Cortex of kidney (tissue), 1 donor: ENCODE measurements at places on chromosomes 5 and 9.

GRCh38 chr5:141934099-141934844, 10.6 kb downstream of the DELE1 start:
- no peak for DNase-seq

GRCh38 chr5:35543408-35543807, 74.3 kb upstream of the SPEF2 start:
- no peak for DNase-seq

DNA sequence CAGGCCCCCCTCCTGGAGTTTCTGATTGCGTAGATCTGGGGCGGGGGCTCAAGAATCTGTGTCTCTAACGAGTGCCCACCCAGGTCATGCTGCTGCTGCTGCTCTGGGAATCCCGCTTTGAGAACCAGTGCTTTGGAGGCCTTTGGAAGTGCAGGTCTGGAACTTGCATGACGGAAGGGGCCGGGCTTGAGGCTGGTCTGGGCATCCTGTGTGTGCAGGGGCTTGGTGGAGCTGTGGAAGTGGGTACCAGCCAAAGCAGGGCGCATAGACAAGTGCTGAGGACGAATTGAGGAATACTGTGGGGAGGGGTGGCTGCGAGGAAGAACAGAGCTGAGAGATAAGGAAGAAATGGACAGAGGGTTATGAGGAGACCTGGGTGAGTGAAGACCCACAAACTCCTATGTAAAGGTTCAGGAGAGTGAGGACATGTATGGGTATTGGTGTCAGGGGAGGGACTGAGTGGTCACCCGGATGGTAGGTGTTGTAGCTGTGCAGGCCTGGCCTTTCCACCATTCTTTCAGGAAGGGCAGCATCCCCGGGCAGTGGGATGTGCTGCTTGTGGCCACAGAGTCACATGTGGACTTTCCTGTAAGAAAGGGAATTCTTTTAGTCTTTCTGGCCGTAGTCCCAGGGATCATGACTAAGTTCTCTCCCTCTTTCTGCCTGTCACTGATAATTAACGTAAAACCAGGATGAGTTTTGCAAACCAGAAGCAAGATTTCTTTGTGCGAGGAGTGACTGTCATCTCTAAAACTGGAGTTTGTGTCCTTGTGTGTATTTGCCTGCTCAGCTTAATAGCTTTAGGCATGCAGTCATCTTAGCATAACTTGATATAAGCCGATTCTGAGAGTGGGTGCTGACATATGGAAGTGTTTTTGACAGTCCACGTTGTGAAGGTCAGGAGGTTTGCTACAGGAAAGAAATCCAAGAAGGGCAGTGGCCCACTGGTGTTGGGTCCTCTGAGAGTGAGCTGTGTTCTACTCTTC, 43.3 kb upstream of the TJP2 start:
- DNase-seq, result no peak

GRCh38 chr5:80124121-80124918, 89.2 kb downstream of the THBS4 start:
- DNase-seq, result no peak

GRCh38 chr9:127035948-127036347, 86.5 kb downstream of the ANGPTL2 start:
- no peak for DNase-seq

DNA sequence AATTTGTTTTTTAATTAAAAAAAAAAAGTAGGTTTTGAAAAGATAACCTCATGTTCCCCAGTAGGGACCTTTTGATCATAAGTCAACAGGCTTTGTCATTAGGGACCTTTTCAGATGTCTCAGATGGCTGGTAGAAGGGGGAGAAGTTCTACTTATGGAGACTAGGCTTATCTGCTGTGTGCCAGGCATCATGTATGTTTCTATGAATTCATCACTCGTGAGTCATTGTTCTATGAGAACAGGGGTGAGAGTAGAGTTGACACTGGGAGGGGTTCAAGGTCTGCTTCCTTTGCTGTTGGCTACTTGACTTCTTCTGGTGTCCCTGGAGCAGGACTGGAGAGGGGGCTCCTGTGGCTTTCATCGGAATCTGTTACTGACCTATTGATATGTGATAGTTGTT, 138.8 kb downstream of the KDM4C start:
- DNase-seq, result no peak

DNA sequence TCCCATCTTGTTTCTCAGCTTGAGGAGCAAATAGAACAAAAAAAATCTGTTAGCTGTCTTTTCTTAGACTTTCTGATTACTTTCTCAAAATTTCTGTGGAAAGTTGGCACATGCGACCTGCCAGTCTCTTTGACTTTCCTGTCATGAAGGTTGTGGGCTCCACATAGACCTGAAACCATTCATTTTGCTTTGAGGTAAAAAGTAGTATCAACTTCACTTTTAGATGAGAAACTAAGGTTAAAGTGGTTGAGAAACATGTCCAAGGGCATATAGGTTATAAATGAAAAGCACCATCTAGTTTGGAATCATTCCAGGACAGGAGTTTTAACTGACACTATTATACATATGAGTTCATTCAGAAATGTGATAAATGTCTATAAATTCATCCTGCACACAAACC, 42.7 kb downstream of the ST8SIA4 start:
- DNase-seq, result no peak

DNA sequence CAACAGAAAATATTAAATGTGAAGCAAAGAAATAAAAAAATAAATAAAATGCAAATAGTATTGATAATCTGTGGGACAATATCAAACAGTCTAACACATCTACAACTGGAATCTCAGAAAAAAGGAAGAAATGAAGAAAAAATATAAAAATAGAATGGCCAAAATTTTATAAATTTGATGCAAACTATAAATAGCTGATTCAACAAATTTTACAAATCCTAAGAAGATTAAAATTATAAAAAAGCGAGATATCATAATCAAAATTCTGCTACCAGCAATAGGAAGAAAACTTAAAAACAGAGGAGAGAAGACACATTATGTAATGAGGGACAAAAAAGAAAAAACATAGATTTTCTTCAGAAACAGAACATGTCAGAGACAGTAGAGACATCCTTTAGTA, 129.2 kb upstream of the IRX1 start:
- no peak for DNase-seq

- DNase-seq, result no peak
Measured at GRCh38 chr5:148156609-148157008, 11.7 kb upstream of the SPINK14 start.

DNA sequence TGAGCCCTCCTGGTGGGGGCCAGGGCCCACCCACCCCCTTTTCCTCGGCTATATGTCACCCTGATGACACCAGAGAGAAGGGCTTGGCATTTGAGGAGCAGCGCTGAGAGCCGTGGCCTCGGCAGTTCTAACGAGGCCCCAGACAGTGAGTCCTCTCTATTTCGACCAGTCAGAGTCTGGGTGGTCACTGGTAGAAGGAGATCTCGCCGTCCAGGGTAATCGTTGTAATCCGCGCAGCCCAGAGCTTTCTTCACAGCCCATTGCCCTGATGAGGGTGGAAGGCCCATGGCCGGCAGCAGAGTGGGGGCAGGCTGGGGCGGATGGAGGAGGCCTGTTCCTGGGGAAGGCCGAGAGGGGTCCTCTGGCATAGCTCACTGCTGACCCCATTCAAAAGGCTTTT, 70.2 kb downstream of the PSMB7 start:
- DNase-seq, result no peak

- DNase-seq, result no peak
Measured at GRCh38 chr5:135306557-135306956, 92.5 kb downstream of the MACROH2A1 start.

DNA sequence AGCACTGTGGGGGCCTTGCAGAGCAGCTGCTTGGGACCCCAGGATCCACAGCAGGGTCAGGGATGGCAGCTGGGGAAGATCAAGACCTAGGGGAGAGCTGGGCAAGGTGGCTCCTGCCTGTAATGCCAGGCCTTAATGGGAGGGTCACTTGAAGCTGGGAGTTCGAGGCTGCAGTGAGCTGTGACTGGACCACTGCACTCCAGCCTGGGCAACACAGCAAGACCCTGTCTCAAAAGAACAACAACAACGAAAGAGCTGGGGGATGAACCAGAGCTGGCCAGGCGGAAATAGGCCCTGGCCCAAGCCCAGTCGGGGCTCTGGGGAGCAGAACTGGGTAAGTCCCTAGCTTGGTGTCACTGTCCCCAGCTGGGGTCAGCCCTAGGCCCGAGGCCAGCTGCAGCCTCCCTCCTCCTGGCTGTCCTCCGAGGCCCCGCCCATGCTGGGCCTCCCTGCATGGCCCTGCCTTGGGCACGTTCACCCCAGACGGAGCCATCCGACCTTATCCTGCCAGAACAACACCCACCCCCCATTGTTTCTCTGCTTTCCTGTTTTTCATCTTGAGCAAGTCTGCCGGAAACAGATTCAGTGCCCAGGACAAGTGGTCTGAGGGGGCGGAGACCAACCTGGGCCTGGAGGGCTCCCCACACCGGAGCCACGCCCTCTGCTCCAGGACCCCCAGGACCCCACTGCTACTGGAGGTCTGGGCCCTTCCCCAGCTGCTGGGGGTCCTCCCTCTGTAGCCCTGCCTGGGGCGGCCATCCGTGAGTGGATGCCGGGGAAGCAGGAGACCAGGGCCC, 1.9 kb downstream of the DIPK1B start:
- no peak for DNase-seq

GRCh38 chr5:7330256-7330655, 65.7 kb upstream of the ADCY2 start:
- no peak for DNase-seq

GRCh38 chr5:135219868-135220267, 179.2 kb downstream of the MACROH2A1 start:
- no peak for DNase-seq

- no peak for DNase-seq
Measured at GRCh38 chr5:36689225-36689624, 82.8 kb downstream of the SLC1A3 start.

DNA sequence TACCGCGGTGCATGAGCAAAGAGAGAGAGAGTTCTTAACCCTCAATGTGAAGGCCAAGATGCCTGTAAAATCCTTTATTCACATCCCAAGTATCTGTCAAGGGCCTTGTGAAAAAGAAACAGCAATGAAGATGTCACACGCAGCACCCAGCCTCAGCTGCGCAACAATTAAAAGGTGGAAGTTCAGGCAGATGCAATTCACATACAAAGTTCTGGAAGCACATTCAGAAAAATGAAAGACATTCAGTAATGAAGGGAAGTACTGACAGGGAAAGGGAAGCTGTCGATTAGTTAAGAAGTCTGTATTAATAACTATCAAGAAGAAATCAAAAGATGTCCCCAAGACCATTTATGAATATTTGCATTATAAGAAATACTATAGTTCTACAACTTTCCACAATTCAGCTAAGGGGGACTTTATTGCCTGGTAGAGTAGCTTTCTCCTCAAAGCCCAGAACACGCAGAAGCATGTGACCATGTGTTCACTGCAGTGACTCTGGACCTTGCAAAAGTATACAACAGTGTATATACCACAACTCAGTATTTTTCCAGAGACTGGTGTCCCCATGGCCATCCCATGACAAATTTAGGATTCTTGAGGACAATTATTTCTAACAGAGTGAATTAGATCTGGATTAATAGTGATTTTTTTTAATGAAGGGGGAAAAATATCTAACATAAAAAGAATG, 137.5 kb downstream of the CDK5RAP2 start:
- DNase-seq, result no peak

DNA sequence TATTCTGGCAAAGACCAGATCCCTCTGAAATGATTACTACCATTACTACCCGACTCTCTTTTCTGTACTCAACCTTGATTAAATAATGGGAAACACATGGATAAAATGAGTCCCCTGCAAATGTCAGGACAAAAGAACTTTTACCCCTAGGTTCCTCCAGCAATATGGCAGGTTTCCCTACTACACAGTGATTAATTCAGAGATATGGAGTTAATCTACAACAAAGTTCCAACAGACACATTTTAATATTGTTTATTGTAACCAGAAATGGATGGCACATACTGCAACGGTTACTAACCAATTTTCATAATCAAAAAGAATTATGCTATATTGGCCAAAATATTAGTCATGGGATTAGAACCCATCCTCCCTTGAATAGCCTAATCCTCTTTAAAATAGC, 294.8 kb downstream of the ATPSCKMT start:
- DNase-seq, result no peak

- DNase-seq, result no peak
Measured at GRCh38 chr9:127194881-127195713, 69.5 kb upstream of the GARNL3 start.

DNA sequence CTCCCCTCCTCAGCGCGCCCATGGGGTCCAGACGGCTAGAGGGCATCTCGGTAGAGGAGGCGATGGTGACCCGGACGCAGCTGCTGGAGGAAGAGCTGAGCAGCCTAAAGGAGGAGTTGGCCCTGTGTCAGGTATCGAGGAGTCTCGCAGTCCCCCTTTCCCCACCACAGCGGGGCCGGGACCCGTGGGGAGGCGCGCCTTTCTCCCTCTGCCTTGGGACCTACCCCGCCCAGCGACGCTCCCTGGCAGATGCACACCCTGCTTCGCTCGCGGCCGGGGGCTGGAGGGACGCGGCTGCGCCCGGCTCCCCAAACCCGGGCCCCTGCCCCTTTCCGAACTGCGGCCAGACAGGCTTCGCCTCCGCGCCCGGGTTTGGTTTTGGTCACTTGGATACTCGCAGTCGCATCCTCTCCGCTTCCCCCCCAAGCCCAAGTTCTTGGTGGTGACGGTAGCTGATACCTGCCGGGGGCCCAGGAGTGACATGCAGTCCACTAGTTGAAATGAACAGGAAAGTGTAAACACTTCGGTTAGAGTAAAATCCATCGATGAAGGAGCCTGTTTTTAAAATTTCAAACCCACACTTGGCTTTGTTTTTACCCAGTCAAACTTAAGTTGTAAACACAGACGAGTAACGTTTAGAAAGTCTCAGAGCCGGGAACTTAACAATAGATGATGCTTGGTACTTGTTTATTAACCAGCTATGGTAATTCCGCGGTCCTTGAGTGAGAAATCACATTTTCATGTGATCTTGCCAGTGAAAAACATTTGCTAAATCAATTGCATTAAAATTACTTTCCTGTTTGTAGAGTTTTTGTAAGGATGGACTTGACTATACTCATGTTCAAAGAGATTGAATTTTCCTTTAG, 688 bp downstream of the CNTLN start:
- DNase-seq, result no peak

GRCh38 chr9:106745457-106745856, 117.5 kb upstream of the ZNF462 start:
- DNase-seq, result no peak

GRCh38 chr5:169649486-169649885, 12.4 kb downstream of the DOCK2 start:
- no peak for DNase-seq

- no peak for DNase-seq
Measured at GRCh38 chr9:130041648-130042405, 1.2 kb downstream of the FNBP1 start.

DNA sequence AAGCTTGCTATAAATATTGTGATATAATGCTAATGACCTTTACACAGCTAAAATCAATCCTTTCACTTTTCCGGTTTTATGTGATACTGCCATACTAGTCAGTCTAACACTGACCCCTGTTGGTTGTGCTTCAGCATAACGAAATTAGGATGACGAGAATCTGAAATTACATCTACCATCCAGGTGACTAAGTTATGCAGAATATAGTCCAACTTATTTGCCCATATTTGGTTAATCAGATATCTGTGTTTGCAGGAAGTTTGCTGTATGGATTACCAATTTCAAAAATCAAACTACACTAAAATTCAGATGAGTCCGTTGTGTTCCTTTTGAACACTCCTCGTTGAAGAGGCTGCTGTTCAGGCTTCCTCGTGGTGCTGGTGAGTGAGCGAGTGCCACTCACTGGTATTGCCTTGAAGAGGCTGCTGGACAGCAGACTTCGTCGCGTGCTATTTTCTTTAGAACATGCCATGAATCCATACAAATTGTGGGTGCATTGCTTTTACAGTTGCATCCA, 32.5 kb downstream of the TENT4A start:
- no peak for DNase-seq
